ENCODE measurements at places on chromosomes 12 and 14.

- no peak for DNase-seq
Measured at GRCh38 chr12:70317781-70318180, 48.3 kb upstream of the KCNMB4 start.

- DNase-seq: no peak
Measured at GRCh38 chr12:97560786-97561618, 98.4 kb downstream of the RMST start.

DNA sequence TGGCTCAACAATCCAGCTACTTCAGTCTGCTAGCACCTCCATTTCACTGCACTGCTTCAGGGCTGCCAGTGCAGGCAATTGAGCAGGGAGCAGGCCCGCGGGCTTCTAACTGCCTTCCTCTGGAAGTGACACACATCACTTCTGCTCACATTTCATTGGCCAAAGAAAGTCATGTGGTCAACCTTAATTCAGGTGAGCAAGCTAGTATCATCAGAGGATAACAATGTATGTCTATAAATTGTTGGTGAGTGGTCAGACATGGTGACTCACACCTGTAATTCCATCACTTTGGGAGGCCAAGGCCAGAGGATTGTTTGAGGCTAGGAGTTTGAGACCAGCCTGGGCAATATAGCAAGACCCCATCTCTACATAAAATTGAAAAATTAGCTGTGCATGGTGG lies 22.3 kb upstream of the CHGA start:
- no peak for DNase-seq

DNA sequence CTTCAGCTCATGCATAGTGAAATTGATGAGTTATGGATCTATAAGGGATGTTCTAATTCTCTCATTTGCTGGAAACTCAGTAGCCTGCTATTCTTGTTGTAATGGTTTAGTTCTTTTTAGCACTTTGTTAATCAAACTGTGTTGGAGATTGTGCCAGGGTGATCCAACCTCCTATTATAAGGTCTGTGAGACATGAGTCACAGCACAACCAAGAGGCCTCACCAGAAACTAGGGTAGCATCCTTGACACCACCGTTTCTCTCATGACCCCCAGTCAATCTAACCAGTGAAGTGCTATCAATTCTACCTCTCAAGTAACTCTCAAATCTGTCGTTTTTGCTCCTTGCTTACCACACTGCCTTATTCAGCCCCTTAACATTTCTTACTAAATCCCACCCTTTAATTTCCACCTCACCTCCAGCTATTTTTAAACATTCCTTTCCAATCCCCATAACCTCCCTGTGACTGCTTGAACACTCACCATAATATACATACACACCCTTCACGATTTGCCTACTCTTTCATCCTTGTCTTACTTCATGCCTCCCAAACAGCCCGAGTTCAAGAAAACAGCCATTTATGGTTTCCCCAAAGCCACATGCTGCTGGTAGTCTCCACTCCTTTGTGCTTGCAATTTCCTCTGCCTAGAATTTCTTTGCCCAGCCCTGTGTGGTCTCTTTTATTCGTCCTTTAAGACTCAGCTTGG lies 53.9 kb upstream of the NUDT4 start:
- no peak for DNase-seq

- DNase-seq: no peak
Measured at GRCh38 chr12:52691076-52691840, 11.1 kb upstream of the KRT1 start.

GRCh38 chr14:22841769-22842168 lies 5.4 kb downstream of the MMP14 start:
- DNase-seq: no peak

- DNase-seq: no peak
Measured at GRCh38 chr12:40634517-40635131, 57.6 kb upstream of the CNTN1 start.

GRCh38 chr12:75773377-75773776 lies 258.2 kb downstream of the PHLDA1 start:
- no peak for DNase-seq

- no peak for DNase-seq
Measured at GRCh38 chr12:22626406-22626805, 1.4 kb downstream of the ETNK1 start.

DNA sequence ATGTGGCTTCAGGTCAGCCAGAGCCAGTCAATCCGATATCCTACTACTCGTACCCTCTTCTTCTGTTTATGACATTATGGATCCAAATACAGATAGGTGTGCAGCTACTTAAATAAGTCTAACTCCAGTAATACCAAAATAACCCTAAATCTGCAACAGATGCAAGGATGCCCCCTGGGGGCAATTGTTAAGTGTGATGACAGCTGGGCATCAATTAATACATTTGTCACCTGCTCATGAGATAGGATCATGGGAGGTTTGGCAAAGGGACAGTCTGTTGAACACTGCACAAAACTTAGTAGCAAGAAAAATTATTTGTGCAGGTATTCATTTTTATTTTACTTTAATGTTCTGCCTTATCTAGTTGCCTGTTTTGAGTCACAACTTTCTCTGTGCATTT lies 83.2 kb downstream of the SLC38A6 start:
- DNase-seq: no peak

- DNase-seq: no peak
Measured at GRCh38 chr12:12474931-12475795, 87.5 kb downstream of the DUSP16 start.

DNA sequence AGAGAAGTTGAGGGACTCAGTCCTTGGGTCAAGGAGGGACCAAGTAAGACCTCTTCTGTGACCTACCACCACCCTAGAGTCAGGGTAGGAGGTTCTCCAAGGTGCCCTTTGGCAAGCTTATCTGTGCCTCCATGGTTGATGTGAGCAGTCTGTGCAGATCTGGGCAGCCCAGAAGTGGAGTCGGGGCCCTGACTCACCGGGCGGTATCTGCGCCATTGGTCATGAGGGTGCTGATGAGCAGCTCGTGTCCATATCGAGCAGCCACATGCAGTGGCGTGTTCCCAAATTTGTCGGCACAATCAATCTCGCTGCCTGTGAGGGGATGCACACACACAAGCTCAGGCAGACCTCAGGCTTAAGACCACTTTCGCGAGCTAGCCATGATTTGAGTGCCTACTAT lies 5.1 kb downstream of the ANKRD52 start:
- DNase-seq: no peak

- no peak for DNase-seq
Measured at GRCh38 chr12:47715393-47715876, 9.6 kb upstream of the RPAP3 start.

GRCh38 chr12:100450735-100451134 lies 22.9 kb upstream of the NR1H4 start:
- no peak for DNase-seq

GRCh38 chr12:111846016-111846415 lies 4.0 kb downstream of the MAPKAPK5 start:
- no peak for DNase-seq

DNA sequence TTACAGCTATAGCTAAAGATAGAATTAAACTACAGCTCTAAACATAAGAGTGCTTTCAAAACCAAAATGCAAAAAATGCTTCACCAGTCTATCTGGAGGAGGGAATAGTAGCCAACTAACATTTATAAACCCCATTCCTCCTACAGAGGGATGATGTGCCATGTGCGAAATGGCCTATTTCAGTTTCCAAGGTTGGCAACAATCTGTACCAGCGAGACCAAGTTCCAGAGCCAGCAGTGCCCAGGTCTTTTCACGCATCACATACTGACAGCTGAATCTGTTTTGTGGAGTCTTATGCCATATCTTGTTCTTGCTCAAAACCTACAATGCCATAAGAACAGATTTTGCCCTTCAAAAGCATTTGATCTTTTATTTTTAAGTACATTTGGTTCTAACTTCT lies 24.5 kb downstream of the NELL2 start:
- DNase-seq: no peak

DNA sequence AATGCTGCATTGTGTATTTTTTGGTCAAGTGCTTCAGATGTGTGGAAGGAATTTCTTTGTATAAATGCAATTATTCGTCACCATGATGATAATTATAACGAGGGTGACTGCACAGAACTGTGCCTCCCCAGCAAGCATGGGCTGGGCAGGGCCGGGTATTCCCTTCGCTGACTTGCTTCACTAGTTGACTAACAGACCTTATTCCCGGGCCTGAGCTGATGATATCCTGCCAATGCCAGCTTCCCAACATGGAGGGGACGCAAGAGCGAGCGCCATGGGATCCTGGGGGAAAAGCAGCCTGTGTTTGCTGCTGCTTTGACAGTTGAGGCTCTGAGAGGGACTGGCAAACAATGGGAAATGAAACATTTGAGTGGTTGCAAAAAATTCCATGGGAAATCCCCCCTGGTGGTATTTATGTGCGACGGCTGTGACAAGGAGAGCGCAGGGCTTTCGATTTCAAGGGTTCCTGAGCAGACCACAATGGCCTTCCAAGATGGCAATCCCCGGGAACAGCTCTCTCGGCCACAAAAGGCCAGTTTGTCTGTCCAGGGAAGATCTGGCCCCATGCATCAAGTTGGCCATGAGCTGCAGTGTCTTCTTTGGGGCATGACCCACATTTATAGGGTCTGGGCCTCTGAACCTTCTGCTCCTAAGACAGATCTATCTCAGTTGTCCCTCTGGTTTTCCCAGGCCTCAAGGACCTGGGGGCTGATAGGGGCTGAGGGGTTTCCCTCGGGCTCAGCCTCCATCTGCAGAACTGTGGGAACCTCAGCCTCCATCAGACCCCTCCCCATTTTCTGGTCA lies 21.9 kb upstream of the MAP1LC3B2 start:
- no peak for DNase-seq

- no peak for DNase-seq
Measured at GRCh38 chr14:102125546-102125945, 14.2 kb upstream of the WDR20 start.

GRCh38 chr14:54643696-54644176 lies 76.8 kb downstream of the SAMD4A start:
- DNase-seq: no peak

DNA sequence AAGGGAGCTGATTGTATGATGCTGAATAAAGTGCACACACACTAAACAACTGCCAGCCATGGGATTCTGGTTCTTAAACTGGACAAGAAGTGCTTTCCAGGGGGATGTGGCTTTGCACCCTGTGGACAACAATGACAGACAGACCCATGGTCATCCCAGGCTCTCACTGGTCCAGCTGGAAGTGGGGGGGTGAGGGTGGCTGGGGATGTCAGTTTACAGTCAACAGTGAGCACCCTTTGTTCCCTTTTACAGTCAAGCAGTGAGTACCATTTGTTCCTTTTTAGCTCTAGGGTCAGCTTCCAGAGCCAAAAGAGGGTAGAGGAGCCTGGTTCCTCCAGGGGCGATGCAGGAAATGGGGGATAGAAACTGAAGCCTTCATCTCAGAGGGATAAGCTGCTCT lies 100.7 kb downstream of the SMOC1 start:
- no peak for DNase-seq

DNA sequence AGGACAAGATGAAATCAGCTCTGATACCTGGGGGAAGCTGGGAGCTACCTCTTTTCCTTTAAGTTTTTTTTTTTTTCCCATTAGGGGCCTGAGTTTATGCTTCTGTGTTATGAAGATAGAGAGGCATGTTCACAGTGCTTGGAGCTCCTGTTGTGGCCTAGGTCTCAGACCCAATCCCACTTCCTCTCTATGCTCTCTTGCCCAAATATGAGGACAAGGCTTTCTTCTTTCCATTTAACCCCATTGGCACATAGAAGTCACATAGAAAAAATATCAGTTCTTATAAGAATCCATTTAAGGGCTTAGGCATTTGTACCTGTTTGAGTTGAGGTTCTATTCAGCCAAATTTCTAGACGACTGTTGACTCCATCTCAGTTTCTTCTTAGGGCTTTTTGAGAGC lies 12.6 kb downstream of the MRPS35 start:
- no peak for DNase-seq

DNA sequence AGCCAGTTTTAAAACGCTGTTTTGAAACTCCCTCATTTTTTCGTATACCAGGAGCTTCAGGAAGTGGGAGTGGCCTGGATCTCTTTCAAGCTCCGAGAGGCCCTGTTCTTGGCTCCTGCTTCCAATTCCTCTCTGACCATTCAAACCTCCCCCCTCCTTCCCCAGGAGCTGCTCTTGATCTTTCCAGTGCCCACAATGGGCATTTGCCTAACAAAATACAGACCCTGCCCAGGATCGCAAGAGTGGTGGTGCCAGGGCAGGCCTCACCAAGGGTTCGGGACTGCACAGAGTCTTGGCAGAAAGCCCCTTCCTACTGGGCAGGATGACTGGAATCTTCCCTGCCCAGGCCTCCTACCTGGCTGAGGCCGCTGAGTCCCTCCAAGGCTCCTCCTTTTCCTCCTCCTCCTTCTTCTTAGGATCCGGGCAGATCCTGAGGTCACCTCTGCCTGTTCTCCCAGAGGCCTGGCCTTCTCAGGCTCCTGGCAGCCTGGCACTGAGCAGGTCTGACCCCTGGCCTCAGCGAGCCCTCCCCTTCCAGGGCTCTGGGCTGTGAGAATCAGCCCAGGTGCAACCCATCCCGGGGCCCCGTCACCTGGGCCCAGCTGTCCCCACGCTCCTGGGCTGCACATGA lies 46.9 kb upstream of the NOS1 start:
- no peak for DNase-seq

- DNase-seq: no peak
Measured at GRCh38 chr14:88232771-88233170, 90.3 kb downstream of the KCNK10 start.

DNA sequence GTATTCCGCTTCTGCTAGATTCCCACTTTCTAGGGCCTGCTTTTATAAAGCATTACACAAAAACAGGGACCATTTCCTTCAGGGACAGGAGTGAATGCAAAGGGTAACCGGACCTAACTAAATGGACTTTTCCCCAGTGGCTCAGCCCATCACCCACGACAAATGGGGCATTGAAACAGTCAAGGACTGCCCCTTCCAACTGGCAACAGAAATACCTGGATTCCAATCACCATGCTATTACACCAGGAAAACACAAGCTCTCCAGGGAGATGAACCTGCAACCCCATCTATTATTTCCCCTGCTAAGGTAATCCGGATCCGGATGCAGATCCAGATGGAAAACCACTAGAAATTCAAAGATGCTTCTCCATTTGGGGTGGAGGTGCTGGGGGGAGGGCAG lies 1.0 kb downstream of the MPHOSPH9 start:
- DNase-seq: no peak

DNA sequence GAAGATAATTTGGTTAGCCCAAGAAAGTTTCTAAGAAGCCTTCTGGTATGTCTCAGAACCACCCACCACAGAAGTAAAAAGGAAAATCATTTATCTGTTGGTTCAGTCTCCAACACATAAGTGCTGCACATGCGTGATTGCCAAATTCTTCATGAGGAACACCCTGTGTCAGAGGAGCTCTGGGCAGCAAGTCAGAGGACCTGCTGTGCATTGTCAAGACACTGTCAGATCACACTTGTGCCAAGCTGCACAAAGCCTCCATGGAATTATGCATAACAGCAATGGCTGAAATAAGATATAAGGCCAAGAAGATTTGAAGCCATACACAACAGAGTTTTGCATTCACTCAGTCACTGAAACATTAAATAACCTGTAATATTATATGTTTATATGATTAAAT lies 1304.7 kb upstream of the FLRT2 start:
- no peak for DNase-seq

- no peak for DNase-seq
Measured at GRCh38 chr14:75993567-75994041, 8.0 kb downstream of the IFT43 start.

Measured in HS-27A (cell line).